ENCODE measurements at places on chromosomes 12 and 14.

- no peak for DNase-seq
Measured at GRCh38 chr14:24735984-24736630, 102.1 kb upstream of the GZMB start.

- no peak for DNase-seq
Measured at GRCh38 chr14:21123429-21123828, 22.6 kb downstream of the TMEM253 start.

DNA sequence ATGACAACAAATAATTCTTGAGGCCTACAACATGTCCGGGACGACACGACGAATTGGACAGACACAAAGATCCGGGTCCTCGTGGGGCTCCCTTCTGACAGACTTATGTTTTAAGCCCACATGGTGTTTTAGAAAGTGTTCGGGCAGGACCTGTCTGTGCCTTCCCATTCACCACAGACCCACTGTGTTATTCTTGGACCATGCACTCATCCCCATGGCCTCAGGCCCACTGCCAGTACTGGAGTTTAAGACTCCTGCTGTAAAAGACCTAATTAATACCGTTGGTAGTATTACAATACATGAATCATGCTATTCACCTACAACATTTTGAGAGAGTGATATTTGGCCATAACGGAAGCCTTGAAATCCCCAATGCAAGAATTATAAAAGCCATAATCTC is 20.0 kb downstream of the SLC15A4 start:
- DNase-seq: no peak

DNA sequence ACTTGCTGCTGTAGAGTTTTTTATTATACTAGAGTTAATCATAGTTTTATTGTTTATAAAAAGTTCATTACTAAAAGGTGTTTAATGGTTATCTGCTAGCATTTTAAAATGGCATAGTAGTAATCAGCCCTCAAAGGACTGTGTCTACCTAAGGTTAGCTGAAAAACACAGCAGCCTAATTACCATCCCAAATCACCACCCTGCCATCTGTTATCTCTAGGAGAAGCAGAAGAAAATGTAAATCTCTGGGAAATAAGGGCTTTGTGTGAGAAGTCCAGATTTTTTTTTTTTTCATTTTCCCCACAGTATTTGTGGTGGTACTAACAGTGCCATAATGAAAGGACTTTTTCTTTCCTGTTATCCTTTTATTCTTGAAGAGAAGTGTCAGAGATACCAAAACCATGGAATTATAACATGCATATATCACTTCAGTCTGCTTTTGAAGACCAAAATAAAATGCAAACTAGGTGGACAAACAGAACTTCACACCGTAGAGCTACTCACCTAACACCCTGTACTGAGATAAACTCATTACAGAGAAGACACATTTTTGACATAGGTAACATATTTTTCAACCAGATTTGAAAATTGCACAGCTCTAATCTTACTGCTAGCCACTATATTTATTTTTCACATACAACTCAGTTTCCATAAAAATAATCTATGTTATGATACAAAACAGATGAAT is 876.2 kb downstream of the C12orf50 start:
- no peak for DNase-seq

DNA sequence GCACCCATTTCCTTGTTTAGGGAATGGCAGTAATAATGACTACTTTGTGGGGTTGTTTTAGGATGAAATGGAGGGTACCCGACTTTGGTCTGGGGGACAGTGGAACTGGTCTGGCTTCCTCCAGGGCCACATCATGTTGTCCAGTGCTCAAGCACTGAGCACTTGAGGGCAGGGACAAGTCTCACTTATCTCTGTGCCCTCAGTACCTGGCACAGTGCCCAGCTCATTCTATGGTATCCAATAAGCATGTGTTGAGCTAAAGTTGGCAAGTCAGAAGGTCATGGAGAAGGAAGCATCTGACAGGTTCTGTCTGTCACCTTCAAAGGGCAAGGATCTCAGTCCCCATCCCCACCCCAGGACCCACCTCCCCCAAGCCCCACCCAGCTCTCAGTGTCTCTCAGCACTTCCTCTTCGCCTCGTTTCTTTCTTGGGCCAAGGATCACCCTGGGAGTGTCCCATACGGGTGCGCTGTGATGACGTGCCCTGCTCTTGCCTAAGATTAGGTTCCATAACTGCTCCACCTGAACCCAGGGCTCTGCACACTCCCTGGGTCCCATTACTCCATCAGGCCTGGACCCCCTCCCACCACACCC is 24.3 kb upstream of the TMEM106C start:
- DNase-seq: no peak

- no peak for DNase-seq
Measured at GRCh38 chr12:3099146-3099545, 22.0 kb downstream of the TSPAN9 start.

DNA sequence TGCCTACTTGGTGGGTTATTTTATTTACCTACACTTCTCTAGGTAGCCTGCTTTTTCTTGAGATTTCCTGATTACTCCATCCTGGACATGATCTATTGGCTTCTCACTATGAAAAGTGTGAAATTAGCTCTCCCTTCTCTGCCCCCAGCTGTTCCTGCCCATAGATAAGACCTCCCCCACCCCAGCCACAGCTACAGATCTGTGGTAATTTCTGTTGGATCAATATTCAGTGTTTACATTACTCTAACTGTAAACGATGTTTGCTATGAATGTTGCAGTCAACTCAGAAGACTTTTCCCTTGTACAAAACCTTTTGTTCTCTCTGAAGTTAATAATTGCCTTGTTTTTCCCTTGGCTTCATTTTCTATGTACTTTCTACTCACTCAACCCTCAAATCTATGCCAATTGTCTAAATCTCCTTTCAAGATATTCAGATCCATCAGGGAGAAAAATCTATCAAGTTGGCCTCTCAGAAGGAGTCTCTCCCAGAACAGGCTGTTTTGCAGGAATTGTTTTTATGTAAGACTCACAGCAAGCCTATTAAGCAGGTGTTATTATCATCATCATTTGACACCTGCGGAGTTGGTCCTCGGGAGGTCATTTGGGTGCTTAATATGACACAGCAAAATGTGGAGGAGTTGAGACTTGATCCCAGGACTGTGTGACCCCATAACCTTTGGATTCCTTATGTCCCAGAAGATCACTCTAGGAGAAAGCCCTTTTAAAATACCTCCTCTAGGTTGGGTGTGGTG is 227.4 kb downstream of the SUDS3 start:
- DNase-seq: no peak

DNA sequence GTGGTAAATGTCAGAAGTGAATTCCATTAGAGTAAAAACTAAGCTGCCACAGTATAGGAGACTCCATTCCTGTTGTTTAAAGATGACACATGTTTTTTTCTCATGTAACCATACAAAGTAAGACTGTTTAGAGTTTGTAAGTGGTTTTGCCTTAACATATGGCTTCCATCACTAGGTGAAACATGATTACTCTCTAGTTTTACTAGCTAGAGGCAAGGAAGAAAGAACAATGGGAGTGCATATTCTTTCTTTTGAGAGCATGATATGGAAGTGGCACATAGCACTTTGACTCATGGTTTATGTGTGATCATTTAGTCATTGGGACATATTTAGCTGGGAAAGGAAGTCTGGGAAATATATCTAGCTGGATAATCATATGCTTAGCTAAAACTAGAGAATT is 7.7 kb downstream of the ATF7IP start:
- no peak for DNase-seq

- no peak for DNase-seq
Measured at GRCh38 chr14:99348816-99349614, 77.0 kb upstream of the BCL11B start.

GRCh38 chr12:57031789-57032188 is 15.5 kb upstream of the TAC3 start:
- DNase-seq: no peak

DNA sequence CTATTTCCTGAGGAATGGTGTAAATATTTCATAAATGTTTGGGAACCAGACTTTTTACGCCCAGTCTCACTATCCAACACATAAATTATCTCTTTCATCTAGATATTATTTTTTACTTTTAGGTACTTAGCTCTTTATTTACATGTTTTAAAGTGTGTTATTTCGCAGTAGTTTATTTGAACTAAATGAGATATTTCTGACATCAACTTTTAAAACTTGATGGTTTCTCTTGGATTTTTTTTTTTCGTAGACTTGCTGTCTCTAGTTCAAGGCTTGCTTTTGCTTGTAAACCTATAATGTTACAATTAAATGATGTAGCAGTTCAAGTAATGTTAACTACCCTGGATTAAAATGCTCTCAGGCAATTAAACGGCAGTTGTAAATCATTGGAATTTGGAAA is 241.7 kb upstream of the PDE3A start:
- DNase-seq: no peak

DNA sequence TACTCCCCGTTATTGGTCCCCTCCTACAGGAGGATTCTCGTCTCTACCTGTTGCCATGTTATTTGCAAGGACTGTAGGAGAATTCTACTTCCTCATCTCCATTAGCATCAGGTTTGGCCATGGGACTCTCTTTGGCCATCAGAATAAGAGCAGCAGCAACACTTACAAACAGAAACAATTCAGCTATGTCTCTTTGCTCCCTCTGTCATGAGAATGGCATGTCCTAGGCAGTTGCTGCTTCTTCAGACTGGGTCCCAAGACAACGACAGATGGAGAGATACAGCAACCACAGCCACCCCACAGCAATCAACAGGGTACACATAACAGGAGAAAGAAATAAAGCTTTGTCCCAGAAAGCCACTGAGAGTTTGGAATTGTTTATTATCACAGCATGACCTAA is 19.7 kb downstream of the SLC41A2 start:
- no peak for DNase-seq

DNA sequence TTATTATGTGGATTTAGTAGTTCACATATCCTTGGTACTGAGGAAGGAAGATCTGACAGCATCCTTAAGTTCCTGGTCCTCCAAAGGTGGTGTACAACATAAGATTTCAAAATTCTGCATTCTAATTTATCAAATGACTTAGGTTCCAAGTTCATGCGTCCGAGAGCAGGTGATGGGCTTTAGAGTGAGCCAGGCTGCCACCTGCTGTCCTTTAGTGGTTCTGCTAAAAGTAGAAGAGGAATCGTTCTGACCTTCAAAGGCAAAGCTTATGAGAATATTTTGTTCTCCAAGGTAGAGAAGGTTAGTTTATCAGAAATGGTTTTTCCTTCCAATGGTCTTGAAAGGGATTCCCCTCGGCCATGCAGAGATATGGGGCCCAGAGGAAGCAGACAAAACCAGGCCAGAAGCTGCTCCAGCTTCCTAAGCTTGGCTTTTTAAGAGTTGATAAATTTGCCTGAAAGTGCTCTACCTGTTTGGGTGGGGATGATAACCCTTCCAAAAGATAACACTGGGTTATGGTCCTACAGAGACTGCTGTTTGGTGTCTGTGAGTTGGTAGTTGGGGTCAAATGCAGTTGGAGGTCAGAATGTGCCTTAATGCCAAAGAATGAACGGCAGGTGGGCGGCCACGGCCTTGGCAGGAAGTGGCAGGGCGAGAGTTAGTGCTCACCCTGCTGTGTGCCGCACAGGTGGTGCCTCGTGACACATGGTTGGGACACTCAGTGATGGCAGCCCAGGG is 29.1 kb upstream of the LRTM2 start:
- DNase-seq: peak; percentile 69

GRCh38 chr12:46921764-46922133 is 96.0 kb upstream of the SLC38A4 start:
- no peak for DNase-seq

- DNase-seq: no peak
Measured at GRCh38 chr14:100067481-100067880, 2.3 kb downstream of the EVL start.

DNA sequence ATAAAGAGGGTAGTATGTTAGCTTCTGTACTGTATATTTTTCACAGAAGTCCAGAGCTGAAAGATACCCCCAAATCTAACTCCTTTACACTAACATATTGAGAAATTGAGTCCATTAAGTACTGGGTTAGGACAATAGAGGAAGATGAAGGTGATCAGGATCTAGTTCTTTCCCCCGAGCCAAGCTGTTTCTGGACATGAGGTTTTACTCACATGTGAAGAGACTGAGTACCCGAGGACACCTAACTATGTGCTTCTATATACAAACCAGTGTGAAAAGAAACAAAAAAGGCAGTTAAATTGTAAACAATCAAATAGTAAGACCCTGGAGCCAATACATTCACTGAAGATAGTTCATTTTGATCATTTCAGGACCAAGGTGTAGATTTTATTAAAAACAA is 3.8 kb upstream of the TRHDE start:
- DNase-seq: no peak
